ENCODE measurements at places on chromosomes 4 and X.

- no peak for DNase-seq
Observed at GRCh38 chr4:123393721-123394120, 2.9 kb upstream of the SPRY1 start.

- DNase-seq: no peak
Observed at GRCh38 chr4:165359506-165359905, 19.3 kb upstream of the CPE start.

GRCh38 chrX:39688576-39689375 is 409.0 kb downstream of the BCOR start:
- peak; percentile 31 for DNase-seq

DNA sequence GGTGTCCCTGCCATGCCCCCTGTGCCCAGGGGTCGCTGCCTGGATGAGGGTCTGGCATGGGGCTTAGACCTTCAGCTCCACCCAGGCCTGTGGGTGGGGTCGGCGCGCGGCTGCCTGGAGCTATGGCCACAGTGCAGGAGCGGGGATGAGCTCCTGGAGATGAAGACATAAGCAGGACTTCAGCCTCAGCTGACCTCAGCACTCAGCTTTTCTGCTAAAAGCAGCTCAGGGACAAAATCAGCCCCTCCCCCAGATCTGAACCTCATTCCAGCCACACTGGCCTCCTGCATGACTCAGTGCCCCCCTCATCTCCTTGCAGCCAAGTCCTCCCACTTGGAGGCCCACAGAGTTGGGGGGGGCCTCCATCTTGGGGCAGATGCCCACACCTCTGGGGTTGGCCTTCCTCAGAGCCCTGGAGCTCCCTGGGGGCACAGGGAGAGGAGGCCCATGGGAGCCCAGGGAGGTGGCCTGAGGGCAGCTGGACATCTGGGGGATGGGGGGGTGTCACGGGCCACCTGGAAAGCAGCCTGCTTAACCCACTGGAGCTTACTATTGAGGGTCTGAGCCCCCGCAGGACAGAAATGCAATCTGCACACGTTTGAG is 19.4 kb upstream of the CPLX1 start:
- DNase-seq: no peak

DNA sequence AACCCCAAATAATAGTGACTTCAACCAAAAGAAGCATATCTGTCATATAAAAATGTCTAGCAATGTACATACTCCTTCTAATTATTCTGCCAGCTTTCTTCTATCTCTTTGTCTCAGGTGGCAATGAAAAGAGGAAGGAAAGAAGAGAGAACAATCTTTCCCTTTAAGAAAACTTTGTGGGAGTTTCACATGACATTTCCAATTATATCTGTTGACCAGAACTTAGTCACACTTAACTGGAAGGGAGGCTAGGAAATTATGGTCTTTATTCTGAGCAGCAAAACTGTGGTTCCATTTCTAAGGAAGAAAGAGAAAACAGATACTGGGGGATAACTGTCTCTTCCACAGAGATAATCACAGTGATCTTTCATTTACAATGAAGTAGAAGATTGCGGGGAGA is 12.9 kb upstream of the MAOA start:
- no peak for DNase-seq

- no peak for DNase-seq
Observed at GRCh38 chr4:183097231-183098018, 1.6 kb upstream of the WWC2 start.

DNA sequence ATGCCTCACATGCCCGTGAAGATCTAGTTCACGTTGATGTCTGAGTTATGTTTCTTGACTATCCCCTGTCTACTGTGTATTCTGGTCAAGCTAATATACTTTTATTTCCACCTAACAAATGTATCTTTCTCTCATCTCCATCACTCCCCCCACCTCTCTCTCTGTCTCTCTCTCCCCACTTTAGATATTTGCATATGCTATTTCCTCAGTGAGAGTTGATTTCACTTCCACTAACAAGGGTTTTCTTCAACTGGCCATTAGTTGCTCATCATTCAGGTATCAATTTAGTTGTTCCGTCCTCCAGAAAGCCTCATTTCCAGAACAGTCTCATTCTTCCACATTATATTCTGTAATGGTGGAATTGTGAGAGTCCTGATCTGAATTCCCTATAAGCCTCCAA is 1777.8 kb upstream of the TENM3 start:
- DNase-seq: no peak

GRCh38 chr4:95204873-95205272 is 343.9 kb downstream of the UNC5C start:
- DNase-seq: no peak

GRCh38 chr4:15521442-15522039 is 51.9 kb downstream of the CC2D2A start:
- no peak for DNase-seq
